HuH-7.5 (cell line): ENCODE measurements at places on chromosomes 6 and 20.

- no peak for DNase-seq
Observed at GRCh38 chr6:150652848-150653613, 53.3 kb downstream of the PLEKHG1 start.

DNA sequence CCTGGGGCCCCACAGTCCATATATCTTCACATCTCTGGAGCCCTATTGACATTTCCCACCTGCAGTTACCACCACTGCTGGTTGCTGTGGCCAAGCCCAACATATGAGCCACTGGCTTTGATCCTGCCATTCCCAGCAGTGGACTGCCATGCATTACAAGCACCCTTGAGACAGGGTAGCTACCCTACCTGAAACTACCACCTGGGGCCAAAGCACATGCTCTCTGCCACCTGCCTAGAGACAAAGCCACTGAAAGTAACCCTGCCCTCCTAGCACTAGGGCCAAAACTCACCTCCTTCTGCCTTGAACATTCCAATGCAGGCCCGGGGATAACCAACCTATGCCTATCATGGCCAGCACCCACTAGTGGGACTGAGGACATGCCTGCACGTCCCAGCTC, 255.5 kb upstream of the KHDRBS2 start:
- no peak for DNase-seq

GRCh38 chr6:155080881-155081845, 86.0 kb downstream of the TIAM2 start:
- no peak for DNase-seq

GRCh38 chr6:91317247-91317835, 730.5 kb upstream of the MAP3K7 start:
- DNase-seq = no peak

DNA sequence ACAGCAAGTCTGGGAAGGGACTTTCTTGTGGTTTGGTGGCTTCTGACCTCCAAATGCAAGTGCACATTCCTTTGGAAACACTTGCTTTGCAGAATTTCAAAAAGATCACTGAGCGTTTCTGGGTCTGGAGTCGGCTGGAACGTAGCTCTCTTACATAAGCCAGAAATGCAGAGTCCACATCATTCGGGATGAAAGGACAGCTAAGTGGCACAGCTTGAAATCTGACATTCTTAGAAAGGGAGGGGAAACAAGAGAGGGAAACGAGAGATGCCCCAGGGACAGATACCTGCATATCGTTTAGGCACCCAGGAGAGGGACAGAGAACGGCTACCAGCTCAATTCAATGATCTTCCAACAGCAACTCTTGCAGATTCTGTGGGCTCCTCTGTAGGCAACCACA, 118.7 kb downstream of the NFATC2 start:
- DNase-seq = no peak

DNA sequence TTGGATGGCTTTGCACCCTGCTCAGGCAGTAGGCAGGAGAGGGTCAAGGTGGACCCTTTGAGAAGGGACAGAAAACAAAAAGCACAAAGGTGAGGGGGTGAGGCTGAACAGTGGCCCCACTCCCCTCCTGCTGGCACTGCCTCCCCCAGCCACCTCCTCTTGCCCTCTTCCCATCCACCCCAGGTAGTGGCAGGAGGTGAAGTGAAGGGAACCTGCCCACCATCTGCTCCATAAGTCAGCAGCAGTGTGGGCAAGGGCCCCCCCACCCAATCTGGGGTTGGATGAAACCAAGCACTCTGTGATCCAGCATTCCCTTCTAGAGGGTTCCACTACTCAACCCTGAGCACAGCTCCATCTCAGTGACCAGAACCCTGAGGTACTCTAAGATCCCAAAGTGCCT, 26.1 kb upstream of the SLC22A7 start:
- DNase-seq = no peak

DNA sequence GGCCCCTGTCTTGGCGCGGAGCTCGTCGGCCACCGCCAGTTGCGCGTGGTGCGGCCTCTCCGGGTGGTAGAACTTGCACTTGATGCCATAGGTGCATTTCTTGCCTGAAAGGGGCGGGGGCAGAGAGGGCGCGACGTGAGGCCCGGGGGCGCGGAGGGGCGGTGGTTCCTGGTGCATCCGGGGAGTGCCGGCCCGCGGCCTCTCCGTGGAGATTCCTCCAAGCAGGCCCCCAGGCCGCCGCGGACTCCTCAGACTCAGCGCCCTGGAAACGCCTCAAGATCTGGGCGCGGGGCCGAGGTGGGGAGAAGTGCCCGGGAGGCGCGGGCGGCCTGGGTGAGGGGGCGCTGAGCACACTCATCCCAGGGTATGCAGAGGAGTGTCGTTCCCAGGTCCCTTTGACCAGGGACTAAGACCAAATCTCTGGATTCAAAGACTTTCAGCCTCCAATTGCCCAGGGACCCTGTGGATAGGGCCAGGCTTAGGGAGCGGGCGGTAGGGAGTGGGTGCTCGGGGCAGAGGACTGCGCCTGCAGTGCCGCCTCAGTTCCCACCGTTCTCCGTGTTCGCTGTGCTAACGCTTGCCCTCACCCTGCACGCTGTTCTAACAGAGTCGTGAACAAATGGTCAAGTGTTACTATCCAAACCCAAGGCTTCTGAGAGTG, 33.3 kb downstream of the ZC3H12D start:
- no peak for DNase-seq

- no peak for DNase-seq
Observed at GRCh38 chr6:82264824-82265223, 17.3 kb upstream of the IBTK start.

- no peak for DNase-seq
Observed at GRCh38 chr6:107815846-107816245, 8.3 kb downstream of the SCML4 start.

GRCh38 chr6:105445481-105445880, 42.6 kb upstream of the PREP start:
- DNase-seq = no peak

GRCh38 chr20:31835554-31835953, 9.8 kb downstream of the FOXS1 start:
- no peak for DNase-seq

- DNase-seq = peak; percentile 30
Observed at GRCh38 chr6:128731249-128732165, 151.4 kb upstream of the LAMA2 start.

DNA sequence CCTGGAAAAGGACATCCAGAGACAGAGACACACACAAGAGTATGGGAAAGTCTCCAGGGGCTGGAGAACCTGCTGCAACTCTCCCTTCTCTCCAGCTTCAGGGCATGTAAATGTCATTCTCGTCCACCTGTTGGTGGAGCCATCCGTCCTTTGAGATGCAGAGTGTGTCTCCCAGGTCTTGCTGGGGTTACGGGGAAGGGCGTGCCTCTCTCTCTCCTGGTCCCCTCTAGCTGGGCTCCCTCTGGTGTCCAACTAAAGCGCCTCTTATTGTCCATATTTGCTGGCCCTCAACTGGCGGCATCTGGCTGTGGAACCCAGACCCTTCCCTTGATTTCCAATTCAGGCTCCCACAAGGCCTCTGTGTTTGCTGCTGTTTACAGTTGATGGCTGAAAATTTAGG, 244.1 kb downstream of the BMP7 start:
- peak; percentile 33 for DNase-seq

DNA sequence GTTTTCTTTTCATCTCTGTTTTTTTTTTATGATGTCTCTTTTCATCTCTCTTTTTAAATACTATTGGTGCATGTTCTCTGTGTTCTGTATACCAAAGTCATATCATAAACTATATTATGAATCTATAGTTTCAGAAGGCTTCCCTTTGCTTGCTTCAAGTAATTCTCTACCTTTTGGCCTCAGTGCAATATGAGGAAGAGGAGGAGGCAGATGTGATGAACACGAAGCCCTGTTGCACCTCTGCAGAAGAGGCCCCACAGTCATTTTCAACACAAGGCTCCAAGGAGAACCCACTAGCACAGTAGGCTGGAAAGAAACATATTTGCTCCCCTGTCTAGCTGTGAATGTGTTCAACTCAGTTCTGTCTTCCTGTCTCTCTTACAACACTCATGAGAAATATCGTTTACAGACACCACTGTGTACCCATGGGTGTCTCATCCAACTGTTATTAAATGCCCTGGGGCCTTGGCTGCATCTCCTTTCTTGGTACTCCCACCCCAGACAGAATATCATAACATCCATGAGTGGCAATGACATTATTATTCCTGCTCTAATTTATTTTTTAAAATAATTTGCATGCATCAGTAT, 122.6 kb upstream of the SHLD1 start:
- DNase-seq = no peak

DNA sequence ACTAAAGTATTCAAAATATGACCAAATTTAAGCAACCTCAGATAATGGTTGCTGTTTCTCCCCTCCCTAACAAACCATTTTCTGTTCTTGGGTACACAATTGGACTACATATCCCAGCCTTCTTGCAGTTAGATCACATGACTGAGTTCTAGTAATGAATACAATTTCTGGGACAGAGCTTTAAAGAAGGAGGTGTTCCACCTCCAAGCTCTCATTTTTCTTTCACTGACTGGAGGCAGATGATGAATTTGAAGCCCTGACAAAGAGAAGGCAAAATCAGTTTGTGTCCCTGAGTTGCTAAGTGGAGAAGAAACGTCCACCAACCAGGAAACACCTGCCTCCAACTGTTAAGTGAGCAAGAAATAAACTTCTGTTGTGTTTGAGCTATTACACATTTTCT, 117.2 kb downstream of the LCA5 start:
- DNase-seq = no peak

DNA sequence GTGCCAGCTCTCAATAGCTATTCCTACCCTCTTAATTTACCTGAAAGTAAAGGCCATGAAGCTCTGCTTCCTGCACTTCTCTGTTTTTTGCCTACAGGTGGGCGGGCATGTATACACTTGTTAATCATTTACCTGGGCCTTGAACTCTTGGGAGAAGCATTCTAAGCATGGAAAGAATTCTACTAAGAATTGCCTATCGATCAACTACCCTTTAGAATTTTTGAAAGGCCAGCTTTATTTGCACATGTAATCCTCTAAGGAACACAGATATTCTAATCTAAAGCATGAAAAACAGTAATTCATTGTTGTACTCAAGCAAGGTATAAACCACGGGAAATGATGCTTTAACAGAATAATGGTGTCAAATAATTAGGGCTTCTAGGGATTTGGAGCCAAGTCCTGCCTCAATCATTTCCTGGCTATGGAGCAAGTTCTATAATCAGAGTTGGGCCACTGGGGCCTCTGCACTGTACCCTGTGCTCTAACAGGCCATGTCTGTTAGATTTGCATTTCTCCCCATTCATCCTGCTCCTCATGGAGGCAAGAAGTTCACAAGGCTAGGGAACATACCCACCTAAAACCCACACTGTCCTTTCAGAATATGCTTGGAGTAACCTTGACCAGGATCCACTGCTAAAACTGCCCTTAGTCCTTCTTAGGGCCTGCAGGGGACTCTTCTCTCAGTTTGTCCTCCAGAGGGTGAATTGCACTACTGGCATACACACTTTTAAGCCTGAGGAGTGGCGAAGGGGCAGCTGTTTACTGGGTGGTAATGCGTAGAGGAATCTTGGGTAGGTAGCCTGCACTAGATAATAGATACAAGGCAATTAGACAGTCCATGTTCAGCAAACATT, 276.4 kb upstream of the JAG1 start:
- DNase-seq = peak; percentile 29

- DNase-seq = peak; percentile 19
Observed at GRCh38 chr6:6494677-6495076, 93.8 kb upstream of the LY86 start.

GRCh38 chr6:7691675-7692452, 34.0 kb upstream of the BMP6 start:
- peak; percentile 22 for DNase-seq

DNA sequence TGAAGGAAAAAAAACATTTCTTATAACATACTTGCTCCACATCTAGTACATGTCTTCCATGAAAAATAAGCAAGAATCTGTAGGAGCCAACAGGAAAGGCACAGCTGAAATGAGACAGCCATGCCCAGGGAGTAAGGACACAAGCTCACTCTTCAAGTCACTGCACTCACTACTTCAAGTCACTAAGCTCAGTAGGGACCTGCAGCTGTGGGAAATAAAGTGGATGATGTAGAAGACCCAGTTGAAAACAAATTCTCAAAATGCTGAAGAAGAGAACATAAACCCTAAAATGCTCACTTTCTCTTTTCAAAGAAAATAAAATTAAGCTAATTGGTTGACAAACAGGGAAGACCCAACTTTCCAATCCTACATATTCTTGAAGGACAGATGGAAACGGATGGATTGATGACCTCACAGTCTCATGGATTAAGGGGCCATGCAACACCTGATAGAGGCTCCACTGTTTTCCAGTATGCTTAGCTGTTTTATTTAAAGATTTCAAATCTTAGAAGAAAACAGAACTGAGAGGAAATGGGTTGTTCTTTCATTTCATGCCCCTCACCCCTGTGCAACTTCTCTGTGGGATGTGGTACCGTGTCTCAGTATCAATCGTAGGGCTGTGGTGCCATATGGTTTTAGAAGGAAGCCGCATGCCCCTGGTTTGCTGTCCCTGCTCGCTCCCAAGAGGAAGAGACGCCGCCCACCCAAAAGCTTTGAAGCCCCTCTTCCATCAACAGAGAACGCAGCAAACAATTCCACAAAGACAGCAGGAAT, 133.3 kb downstream of the WDR27 start:
- DNase-seq = no peak

DNA sequence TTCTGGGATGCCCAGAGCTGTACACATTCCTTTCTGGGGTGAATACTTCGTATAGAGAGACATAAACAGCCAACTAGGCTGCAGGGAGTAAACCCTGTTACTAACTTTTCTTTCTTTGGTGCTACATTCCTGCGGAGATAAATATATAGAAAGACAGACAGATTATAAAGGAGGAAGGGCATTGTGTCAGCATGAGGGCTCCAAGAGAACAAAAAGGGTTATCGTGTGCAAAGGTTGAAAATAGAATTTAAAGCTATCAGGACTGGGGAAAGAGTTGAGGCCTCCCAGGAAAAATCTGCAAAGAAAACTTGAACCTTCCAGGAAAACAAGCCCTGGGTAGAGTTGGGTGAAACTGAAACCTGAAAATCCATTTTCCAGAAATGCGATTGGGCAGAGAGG, 68.0 kb downstream of the TMEM170B start:
- DNase-seq = no peak

- DNase-seq = no peak
Observed at GRCh38 chr20:2398449-2398848, 17.7 kb downstream of the TGM6 start.

- DNase-seq = no peak
Observed at GRCh38 chr6:43977404-43978111, 149.7 kb downstream of the MRPL14 start.

GRCh38 chr6:79874531-79875134, 72.7 kb downstream of the ELOVL4 start:
- DNase-seq = no peak

- no peak for DNase-seq
Observed at GRCh38 chr6:37368961-37369320, 15.2 kb downstream of the RNF8 start.

- DNase-seq = no peak
Observed at GRCh38 chr6:67248077-67248476, 1387.0 kb upstream of the ADGRB3 start.

GRCh38 chr20:13166011-13166410, 55.1 kb upstream of the ISM1 start:
- DNase-seq = no peak
